Fibroblast of villous mesenchyme (primary cell): ENCODE measurements at places on chromosomes 1 and 21.
A peak's percentile ranks its signal among the peaks of the same experiment; 100 is the strongest.

- no peak for DNase-seq
Observed at GRCh38 chr21:19998453-19998852, 999.8 kb upstream of the NCAM2 start.

DNA sequence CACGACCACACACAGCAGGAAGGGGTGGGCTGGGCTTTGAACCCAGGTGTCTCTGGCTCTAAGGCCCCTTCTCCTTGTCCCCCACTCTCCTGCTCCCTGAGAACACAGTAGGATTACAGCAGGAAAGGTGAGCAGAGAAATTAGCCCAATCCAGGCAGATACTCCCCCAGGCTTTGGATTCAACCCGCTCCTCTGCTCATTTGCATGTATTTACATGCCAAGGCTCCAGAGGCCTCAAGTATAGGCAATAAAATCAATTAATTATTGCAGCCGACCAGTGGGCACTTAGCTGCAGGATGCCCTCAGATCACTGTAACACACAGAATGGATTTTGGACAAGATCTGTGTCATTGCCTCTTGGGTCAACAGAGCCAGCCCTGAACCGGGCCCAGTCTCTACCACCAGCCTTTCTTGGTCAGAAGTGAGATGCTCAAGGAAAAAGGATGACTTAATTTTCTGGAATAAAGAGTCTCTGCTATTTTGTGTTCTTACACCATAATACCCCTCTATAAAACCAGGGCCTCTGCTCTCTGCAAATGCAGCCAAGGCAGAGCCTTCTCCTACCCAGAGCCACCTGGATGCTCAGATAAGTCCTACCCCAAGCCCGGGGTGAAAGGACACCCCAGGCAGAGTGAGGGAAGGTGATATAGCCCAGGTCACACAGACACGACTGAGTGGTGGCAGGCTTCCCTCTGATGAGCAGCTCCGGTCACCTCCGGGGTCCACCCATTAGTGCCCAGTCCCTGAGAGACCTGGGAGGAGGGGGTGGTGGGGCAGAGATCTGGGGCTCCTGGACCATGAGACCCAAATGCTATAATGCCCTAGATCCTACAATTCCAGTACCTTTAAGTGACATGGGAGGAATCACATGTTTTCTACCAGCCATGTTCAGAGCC, 28.9 kb downstream of the MATN1 start:
- no peak for DNase-seq

DNA sequence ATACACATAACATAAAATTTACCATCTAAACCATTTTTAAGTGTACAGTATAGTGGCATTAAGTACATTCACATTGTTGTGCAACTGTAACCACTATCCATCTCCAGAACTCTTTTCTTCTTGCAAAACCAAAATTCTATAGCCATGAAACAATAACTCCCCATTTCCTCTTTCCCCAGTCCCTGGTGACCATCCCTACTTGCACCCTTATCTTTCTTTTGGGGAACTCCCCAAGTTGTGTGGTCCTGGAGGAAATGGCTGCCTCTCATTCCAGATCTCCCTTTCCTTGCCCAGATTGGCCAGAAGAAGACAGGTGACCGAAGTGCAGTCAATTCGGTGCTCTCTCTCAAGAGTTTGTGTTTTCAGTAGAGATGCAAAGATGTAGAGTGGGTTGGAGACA, 389.6 kb upstream of the C1orf87 start:
- DNase-seq: no peak

DNA sequence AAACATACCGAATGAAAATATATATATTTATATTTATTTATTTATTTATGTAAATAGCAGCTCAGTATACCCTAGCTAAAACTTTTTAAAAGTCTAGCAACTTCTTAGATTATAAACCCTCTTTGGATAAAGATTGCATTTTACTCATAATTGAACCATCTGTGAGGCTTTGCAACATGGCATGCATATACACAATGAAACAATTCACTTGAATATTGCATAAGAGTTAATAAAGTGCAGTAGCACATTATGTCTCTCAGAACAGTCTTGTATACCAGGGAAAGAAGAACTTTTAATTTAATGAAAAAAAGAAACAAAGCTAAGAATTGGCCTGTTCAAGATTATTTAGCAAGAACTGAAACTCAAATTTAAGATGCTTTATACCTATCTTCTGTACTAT, 1363.9 kb upstream of the ADGRL2 start:
- no peak for DNase-seq

DNA sequence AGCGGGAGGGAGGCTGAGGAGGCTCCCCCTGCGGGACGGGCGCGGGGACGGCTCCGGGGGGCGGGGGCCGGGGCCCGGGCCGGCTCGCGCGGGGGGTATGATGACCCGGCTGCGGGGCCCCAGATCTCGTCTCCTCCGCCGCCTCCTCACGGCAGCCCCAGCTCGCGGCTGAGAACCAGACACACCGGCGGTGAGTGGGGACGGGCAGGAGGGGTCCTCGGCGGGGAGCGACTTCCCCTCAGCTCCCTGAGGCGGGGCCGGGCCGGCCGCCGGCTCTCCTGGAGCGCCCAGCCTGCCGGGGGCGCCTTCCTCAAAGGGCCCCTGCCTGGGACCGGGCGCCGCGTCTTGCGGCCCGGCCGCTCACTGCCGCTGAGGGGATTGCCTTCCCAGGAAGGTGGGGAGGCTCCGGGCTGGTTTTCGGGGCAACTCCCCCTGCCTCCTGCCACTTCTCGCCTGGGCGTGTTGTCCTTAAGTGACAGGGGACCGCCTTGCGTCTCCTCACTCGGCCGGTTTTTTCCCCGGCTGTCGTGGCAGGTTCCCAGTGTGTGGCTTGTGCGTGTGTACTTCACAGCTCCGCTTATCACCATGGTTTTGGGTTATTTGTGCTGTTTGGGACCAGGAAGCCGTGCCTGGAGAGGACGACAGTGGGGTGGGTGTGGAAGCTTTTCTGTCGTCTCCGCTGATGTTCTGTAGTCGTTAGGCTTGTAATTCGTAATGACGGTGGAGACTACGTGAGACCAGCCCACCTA, 800 bp downstream of the HIPK1 start:
- peak; percentile 51 for DNase-seq

- DNase-seq: no peak
Observed at GRCh38 chr1:88768816-88769215, 84.7 kb downstream of the PKN2 start.

GRCh38 chr1:82897549-82897948, 1096.8 kb downstream of the ADGRL2 start:
- no peak for DNase-seq

DNA sequence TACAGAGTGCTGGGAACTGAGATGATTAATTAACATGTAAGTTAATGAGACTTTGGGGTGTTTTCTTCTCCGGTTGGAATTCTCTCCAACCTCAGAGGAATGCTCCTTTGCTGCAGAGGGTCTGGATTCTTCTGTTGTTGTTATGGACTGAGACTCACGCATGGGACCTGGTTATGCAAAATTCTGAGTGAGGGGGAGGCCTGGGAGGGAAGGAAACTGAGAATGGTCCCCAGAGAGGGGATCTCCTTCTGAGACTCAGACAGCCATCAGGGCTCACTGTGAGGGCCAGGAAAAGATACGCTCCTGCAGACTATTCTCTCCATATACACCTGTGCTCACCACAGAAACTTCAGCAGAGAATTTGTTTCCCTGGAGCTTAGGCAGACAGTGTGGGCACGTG, 56.3 kb downstream of the HTR6 start:
- no peak for DNase-seq
